Left renal cortex interstitium (tissue), 4 donors: ENCODE measurements at places on chromosomes 16 and 17. TPM values are rescaled to one million over a fixed set of nuclear protein-coding genes. Genes with fewer than 3 reads are reported as not detected.

- DNase-seq: no peak
These were observed 856 bp upstream of the GLP2R start for GRCh38 chr17:9824797-9825338.

GRCh38 chr17:70767102-70767701 lies 597.9 kb downstream of the KCNJ2 start:
- peak; percentile 9 for DNase-seq

- DNase-seq: no peak
These were observed 23.0 kb downstream of the KATNB1 start for GRCh38 chr16:57758331-57759117.

DNA sequence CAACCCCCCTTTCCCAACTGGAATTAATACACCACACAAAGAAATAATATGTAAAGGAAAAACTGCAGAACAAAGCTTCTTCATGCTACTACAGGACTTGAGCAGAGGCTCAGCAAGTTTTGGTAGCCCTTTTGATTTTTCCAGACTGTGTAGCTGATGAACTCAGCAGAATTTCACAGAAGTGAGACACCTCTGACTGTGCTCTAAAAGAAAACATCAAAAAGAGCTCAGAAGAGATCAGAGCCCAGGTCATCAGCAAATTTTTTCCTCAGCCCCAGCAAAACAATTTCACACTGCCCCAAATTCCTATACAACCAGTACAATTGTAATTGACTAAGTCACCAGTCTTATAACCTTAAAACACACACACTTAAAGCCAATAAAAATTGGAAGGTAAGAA lies 38.0 kb downstream of the TTC19 start:
- no peak for DNase-seq

DNA sequence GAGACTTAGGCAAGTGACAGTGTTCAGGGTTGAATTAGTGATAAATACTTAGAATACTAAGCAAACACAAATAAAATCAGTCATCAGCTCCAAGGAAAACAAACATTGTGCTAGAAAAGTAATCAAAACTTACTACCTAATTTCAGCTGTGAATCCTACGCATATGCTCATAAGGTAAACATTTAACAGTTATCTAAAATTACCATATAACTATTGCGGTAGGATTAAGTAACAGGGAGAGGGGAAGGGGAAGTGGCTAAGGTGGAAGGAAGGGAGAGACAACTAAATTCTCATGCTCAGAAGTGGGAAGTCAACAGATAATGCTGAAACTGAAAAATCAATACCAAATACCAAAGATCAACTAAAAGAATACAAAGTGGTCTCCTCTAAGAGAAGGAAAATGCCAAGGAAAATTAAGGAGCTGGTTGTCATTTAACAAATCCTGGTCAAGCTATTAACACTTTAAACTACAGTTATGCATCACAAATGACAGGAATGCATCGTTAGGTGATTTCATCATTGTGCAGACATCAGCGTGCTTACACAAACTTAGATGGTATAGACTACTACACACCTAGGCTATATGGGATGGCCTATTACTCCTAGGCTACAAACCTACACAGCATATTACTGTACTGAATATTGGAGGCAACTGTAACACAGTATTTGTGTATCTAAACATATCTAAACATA lies 20.0 kb downstream of the USP32 start:
- no peak for DNase-seq

CD300LG gene
- polyA plus RNA-seq: 1.3 TPM

CCL1 gene
- polyA plus RNA-seq: not detected

GRCh38 chr17:70868149-70868548 lies 698.8 kb downstream of the KCNJ2 start:
- DNase-seq: no peak

CCDC182 gene
- not detected for polyA plus RNA-seq

GRCh38 chr16:29974291-29975133 lies 844 bp downstream of the TAOK2 start:
- no peak for DNase-seq

TNFRSF17 gene
- 0.36 TPM for polyA plus RNA-seq

GRCh38 chr17:75317671-75318070 lies 28.4 kb upstream of the SLC25A19 start:
- DNase-seq: no peak

- no peak for DNase-seq
These were observed 88.5 kb downstream of the ANKRD11 start for GRCh38 chr16:89401641-89402445.

DNA sequence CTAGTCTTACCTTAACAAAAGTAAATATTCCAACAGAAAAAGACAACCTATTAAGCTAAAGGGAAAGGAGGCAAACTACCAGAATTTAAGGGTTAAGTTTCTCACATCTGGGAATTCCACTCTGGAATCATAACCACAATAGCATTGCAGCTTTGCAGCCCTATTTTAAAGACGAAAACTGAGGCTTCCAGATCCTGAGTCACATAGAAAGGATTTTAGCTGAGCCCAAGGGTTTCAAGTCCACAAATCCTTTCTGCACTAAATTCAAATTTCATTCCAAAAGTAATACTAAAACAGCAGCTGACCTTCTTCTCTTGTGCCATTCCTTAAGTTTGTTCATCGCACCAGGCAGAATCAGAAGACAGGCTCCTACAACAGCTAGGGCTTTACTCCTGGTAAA lies 17.8 kb downstream of the XYLT1 start:
- no peak for DNase-seq

MSLN gene
- polyA plus RNA-seq: 24.8 TPM

- DNase-seq: no peak
These were observed 8.5 kb downstream of the SLFN12 start for GRCh38 chr17:35423761-35424160.

GRCh38 chr16:67199011-67199807 lies at the start of gene ELMO3:
TSS of gene ELMO3 (plus strand) at chr16:67199131. CDS start at chr16:67199327, 196 bp downstream.
- no peak for DNase-seq

DNA sequence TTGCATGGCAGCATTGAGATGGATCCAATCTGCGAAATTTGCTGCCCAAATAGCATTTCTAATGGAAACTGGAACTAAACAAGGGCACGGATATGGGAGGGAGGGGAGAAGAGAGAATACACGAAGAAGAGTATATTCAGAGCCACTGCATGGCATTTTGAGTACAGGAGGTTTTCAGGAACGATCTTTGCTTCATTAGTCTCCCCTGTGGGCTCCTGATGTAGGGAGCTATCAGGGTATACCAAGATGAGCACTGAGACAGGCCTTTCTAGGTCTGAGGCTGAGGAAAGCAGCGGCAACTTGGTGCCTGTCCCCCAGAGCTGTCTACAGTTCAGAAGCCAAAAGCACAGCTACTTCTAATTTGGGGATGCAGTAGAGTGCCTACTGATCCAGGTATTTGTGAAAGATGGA lies 257.7 kb upstream of the PMFBP1 start:
- DNase-seq: no peak

DNA sequence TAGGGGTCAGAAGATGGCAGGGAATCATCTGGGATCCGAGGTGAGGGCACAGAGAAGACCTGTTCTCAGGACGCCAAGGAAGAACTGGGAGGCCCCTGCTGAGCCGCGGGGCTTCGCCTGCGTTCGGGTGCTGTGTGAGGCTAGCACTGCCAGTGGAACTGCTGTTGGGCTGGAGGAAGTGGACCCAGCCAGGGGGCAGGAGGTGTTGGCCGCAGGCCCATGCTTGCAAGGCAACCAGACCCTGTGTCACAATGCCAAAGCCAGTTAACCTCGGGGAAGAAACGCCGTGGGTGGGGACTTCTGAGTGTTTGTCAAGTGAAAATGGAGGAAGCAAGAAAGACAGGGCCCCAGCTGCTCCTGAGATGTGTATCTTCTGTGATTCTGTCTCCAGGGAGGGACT lies 185.5 kb downstream of the LGALS9B start:
- no peak for DNase-seq

DNA sequence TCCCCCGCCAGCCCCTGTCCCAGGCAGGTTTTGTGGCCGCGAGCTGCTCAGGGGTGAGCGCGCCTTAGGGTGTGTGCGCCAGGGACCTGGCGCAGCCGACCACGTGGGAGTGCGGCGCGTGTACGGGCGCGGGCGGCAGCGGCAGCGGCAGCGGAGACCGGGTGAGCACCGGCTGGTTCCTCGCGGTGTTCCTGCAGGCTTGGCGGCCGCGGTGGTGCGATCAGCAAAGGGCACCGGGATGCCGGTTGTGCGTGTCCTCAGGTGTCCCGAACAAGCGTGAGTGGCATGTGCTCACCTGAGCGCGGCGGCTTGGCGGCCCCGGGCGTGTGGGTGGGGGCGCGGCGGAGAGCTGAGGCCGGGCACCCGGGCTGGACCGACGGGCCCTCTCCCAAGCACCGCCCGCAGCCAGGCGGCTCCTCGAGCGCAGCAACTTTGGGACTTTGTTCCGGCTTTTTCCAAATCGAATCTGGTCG lies 381 bp upstream of the HSD11B2 start:
- DNase-seq: no peak

KRT16 gene
- not detected for polyA plus RNA-seq

- no peak for DNase-seq
These were observed 85.0 kb downstream of the SNX29 start for GRCh38 chr16:12061336-12062055.

- DNase-seq: no peak
These were observed 64.0 kb downstream of the MYO18A start for GRCh38 chr17:29115961-29116803.

PRSS8 gene
- 77.2 TPM for polyA plus RNA-seq

DNA sequence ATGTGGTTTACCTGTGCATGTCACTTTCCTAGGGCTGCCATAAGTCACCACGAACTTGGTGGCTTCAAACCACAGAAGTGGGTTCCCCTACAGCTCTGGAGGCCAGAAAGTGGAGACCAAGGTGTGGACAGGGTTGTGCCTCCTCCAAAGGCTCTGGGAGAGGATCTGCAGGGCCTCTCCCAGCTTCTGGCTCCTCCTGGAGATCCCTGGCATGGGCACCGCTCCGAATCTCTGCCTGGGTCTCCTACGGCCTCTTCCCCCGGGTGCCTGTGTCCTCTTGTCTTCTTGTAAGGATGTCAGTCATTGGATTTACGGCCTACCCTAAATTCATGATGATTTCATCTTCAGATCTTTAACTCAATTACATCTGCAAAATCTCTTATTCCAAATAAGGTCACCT lies 2.5 kb upstream of the SRRM2 start:
- no peak for DNase-seq

- no peak for DNase-seq
These were observed 13.4 kb upstream of the CRHR1 start for GRCh38 chr17:45770632-45771270.
